T-cell (primary cell): ENCODE measurements at places on chromosomes 4 and X. TPM values are rescaled to one million over a fixed set of nuclear protein-coding genes. Genes with fewer than 3 reads are reported as not detected.

Gene DGKK
- total RNA-seq: not detected

Gene TLR1
- total RNA-seq: 18.0 TPM

Gene ADRA2C
- total RNA-seq: not detected

DNA sequence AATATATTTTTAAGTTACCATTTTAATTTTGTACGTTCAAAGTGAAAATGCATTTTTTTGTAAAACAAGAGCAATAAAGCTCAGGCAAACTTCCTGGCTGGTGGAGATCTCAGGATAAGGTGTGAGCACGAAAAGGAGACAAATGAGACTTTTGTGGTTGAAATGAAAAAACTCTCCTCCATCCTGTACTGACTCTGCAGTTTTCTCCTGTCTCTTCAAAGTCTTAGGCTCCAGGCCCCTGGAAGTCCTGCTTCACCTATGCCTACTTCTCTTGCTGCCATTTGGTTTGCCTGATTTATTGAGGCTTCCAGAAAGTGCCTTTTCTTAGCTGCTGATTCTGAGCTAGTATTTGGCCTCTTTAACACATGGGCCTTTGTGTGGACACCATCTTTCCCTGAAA, 77.7 kb downstream of the MAML3 start:
- H3K27ac ChIP-seq: no peak overlapping the region
- peaks cover 22% of the 10 kb centered on the region for H3K4me1 ChIP-seq
- no peaks in the 10 kb centered on the region for H3K27me3 ChIP-seq
- no peak for DNase-seq

DNA sequence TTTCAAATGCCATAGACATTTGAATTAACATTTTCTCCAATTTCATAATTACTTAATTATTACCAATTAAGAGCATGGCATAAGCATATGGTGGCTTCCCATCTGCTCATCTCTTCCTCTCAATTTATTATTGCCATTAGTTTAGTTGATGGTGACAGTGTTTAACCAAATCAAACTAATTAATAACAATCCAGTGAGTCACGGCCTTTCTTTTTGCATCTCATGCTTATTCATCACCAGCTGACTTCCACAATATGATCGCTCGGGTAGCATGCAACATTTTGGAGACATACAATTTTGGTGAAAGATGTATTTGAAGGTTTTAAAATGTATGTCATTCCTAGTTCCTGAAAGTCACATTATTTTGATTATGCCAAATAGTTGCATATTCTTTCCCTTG, 172.8 kb upstream of the TACR3 start:
- H3K27ac ChIP-seq: no peak overlapping the region
- no peaks in the 10 kb centered on the region for H3K27me3 ChIP-seq
- H3K4me3 ChIP-seq: no peak overlapping the region
- no peaks in the 10 kb centered on the region for H3K36me3 ChIP-seq
- no peak for DNase-seq

- no peak for DNase-seq
- no peaks in the 10 kb centered on the region for H3K27me3 ChIP-seq
- no peaks in the 10 kb centered on the region for H3K36me3 ChIP-seq
Measured at GRCh38 chr4:120568731-120569130, 353.8 kb downstream of the PRDM5 start.

DNA sequence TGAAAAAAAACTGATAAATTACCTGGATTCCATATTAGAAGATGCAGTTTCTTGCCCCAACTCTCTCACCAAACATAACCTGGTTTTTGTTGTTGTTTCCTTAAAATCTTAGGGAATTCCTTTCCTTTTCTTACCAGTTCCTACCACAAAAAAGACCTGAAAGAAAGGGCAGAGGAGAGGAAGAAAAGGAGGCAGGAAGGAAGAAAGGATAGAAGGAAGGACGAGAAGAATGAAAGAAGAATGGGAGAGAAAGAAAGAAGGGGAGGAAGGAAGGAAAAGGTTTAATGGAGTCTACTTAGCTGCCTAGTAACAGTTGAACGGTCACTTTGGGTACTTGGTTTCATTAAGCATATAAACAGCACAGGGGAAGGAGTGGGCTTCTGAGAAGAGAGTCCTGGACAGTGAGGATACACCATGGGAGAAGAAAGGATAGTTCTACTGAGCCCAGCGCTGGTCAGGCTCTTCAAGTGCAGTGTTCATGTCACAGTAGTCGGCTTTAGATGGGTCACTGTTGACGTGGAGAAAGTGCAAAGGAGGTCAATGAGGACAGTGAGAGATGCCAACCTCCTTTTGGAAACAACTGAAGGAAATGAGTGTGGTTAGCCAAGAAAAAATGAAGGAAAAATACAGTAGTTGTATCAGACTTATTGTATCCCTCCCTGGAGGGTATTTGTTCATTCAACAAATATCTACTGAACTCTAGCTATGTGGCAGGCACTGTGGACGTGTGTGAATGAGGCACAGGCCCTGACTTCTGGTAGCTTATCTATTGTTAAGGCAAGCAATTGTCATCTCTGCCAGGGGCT, 1.1 kb upstream of the CHIC2 start:
- H3K27me3 ChIP-seq: no peaks in the 10 kb centered on the region
- H3K27ac ChIP-seq: peak overlapping the region; percentile 74
- H3K36me3 ChIP-seq: no peaks in the 10 kb centered on the region
- H3K4me1 ChIP-seq: peaks cover 3% of the 10 kb centered on the region
- no peak overlapping the region for H3K4me3 ChIP-seq

GRCh38 chr4:77104791-77105540, 29.2 kb upstream of the CCNI start:
- no peak overlapping the region for H3K4me3 ChIP-seq
- H3K27me3 ChIP-seq: peaks cover 3% of the 10 kb centered on the region
- H3K36me3 ChIP-seq: no peaks in the 10 kb centered on the region

GRCh38 chr4:176638992-176639391, 153.7 kb downstream of the VEGFC start:
- H3K27me3 ChIP-seq: no peaks in the 10 kb centered on the region
- DNase-seq: no peak
- H3K4me1 ChIP-seq: no peaks in the 10 kb centered on the region
- H3K36me3 ChIP-seq: no peaks in the 10 kb centered on the region
- H3K27ac ChIP-seq: no peak overlapping the region

GRCh38 chrX:115588179-115588578, 27.2 kb downstream of the PLS3 start:
- no peak for DNase-seq
- no peak overlapping the region for H3K4me3 ChIP-seq
- H3K36me3 ChIP-seq: no peaks in the 10 kb centered on the region
- H3K27ac ChIP-seq: no peak overlapping the region
- H3K27me3 ChIP-seq: no peaks in the 10 kb centered on the region

GRCh38 chr4:140020457-140021361, 133.3 kb downstream of the MAML3 start:
- H3K27me3 ChIP-seq: no peaks in the 10 kb centered on the region
- H3K4me1 ChIP-seq: no peaks in the 10 kb centered on the region
- no peak overlapping the region for H3K27ac ChIP-seq
- no peaks in the 10 kb centered on the region for H3K36me3 ChIP-seq

DNA sequence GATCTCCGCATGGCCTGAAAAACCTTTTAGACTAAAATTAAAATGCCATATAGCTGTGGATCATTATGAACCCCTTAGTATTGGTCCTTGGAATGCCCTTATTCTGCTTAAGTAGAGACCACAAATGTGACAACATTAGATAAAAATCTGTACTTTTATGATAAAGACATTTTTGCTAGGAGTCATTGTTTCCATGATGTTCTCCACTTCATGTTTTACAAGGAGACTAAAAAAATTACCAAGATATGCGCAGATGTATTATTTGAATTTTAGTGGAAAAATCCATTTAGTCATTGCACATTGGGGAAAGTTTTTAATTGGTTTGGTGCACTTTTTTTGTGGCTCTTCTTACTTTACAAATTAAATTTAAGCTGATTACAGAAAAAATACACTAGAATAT, 85.1 kb upstream of the HPRT1 start:
- H3K4me1 ChIP-seq: peaks cover 3% of the 10 kb centered on the region
- no peaks in the 10 kb centered on the region for H3K36me3 ChIP-seq
- peak overlapping the region; percentile 93 for H3K27ac ChIP-seq
- H3K27me3 ChIP-seq: no peaks in the 10 kb centered on the region

GRCh38 chrX:48751343-48751742, 10.2 kb upstream of the GLOD5 start:
- no peaks in the 10 kb centered on the region for H3K4me1 ChIP-seq
- no peak overlapping the region for H3K4me3 ChIP-seq
- no peaks in the 10 kb centered on the region for H3K27me3 ChIP-seq
- no peak for DNase-seq
- H3K27ac ChIP-seq: no peak overlapping the region

- H3K27me3 ChIP-seq: no peaks in the 10 kb centered on the region
- DNase-seq: no peak
- no peaks in the 10 kb centered on the region for H3K4me1 ChIP-seq
- no peaks in the 10 kb centered on the region for H3K36me3 ChIP-seq
- no peak overlapping the region for H3K27ac ChIP-seq
- H3K4me3 ChIP-seq: no peak overlapping the region
Measured at GRCh38 chr4:133598779-133599178, 449.7 kb downstream of the PCDH10 start.

GRCh38 chr4:76374798-76375197, 46.1 kb downstream of the CCDC158 start:
- H3K36me3 ChIP-seq: no peaks in the 10 kb centered on the region
- H3K4me1 ChIP-seq: no peaks in the 10 kb centered on the region
- no peak overlapping the region for H3K4me3 ChIP-seq
- no peaks in the 10 kb centered on the region for H3K27me3 ChIP-seq
- no peak overlapping the region for H3K27ac ChIP-seq

DNA sequence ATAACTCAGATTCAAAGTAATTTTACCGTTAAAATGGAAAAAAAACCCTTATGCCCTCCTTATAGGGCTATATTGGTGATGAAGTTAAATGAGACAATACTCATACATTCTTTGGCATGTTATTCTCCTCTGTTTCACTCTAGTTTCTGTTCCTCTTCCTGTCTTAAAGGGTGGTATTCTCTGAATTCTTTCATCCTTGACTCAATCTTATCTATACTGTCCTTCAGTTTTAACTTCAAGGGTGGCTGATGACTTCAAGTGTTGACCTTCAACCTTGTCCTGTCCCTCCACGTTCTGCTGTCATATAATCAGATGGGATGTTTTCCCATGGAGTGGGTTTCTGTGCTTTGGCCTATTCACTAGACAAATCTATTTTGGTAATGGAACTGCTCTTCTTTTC, 44.0 kb downstream of the ZNF518B start:
- H3K4me3 ChIP-seq: no peak overlapping the region
- no peaks in the 10 kb centered on the region for H3K36me3 ChIP-seq
- peaks cover 11% of the 10 kb centered on the region for H3K4me1 ChIP-seq
- H3K27ac ChIP-seq: no peak overlapping the region
- peaks cover 4% of the 10 kb centered on the region for H3K27me3 ChIP-seq

DNA sequence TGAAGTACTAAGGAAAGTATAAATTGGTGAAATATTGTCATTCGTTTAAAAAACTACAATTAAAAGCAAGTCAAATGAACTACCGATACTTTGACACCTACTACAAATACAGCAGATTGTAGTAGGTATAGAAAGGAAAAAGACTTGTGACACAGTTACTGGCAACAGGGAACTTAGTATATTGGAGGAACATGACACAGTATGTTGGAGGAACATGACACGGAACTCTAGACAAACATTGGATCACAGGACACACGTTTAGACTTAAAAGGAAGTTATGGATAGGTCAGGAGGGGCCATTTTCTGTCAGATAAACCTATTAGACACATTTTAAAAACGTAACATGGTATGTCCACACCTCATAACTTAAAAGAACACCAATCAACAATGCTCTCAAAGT, 132.5 kb downstream of the APBB2 start:
- no peak overlapping the region for H3K4me3 ChIP-seq
- H3K27ac ChIP-seq: no peak overlapping the region
- H3K36me3 ChIP-seq: no peaks in the 10 kb centered on the region
- DNase-seq: no peak
- no peaks in the 10 kb centered on the region for H3K4me1 ChIP-seq
- no peaks in the 10 kb centered on the region for H3K27me3 ChIP-seq

DNA sequence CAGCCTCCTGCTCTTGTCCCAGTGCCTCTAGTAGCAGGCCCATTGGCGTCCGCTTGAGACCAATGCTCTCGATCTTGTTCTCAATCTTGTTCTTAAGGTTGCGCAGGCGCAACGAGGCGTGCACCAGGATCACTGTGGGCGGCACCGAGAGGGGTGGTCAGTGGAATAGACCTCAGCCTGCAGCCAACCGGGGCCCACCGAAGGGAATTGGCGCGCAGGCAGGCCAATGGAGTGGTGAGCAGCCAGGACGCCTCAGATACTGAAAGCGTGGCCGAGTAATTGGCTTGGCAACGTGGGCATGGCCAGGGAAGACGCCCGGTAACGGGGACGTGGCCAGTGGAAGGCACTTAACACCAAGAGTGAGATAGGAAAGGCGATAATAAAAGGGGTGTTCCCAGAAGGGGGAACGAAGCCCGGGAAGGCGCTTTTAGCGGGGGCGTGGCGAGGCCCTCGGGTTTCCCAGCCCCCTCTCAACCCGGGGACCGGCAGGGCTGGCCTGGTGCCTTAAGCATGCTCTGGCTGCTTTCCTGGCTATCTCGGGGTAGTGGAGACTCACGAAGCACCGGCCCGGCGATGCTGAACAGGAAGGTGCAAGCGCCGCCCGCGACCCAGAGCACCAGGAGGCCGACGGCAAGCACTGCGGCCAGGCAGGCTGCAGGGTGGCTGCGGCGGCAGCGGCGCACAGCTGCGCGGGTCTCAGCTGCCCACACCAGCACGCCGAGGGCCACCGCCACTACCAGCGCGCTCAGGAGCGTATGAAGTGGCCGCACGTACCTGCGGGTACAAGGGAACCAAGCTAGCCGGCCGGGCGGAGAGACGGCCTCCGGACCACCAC, 1.7 kb downstream of the PRAF2 start:
- no peaks in the 10 kb centered on the region for H3K36me3 ChIP-seq
- no peaks in the 10 kb centered on the region for H3K27me3 ChIP-seq
- H3K4me3 ChIP-seq: no peak overlapping the region
- no peak for DNase-seq
- no peak overlapping the region for H3K27ac ChIP-seq

- no peak overlapping the region for H3K27ac ChIP-seq
- no peaks in the 10 kb centered on the region for H3K36me3 ChIP-seq
- DNase-seq: no peak
- no peaks in the 10 kb centered on the region for H3K4me1 ChIP-seq
- H3K27me3 ChIP-seq: no peaks in the 10 kb centered on the region
- H3K4me3 ChIP-seq: no peak overlapping the region
Measured at GRCh38 chr4:156596026-156596425, 375.6 kb downstream of the PDGFC start.

GRCh38 chr4:15809058-15809457, 30.9 kb downstream of the CD38 start:
- peaks cover 24% of the 10 kb centered on the region for H3K4me1 ChIP-seq
- no peak overlapping the region for H3K27ac ChIP-seq
- no peaks in the 10 kb centered on the region for H3K36me3 ChIP-seq
- H3K4me3 ChIP-seq: no peak overlapping the region
- no peaks in the 10 kb centered on the region for H3K27me3 ChIP-seq

GRCh38 chr4:158253350-158253980, 43.2 kb downstream of the TMEM144 start:
- DNase-seq: no peak
- peaks cover 10% of the 10 kb centered on the region for H3K4me1 ChIP-seq
- no peak overlapping the region for H3K4me3 ChIP-seq
- H3K36me3 ChIP-seq: no peaks in the 10 kb centered on the region
- no peak overlapping the region for H3K27ac ChIP-seq

- no peaks in the 10 kb centered on the region for H3K36me3 ChIP-seq
- H3K4me3 ChIP-seq: no peak overlapping the region
- no peak overlapping the region for H3K27ac ChIP-seq
- no peaks in the 10 kb centered on the region for H3K4me1 ChIP-seq
- DNase-seq: no peak
Measured at GRCh38 chr4:55172694-55173287, 47.4 kb upstream of the KDR start.

- no peak overlapping the region for H3K4me3 ChIP-seq
- H3K27me3 ChIP-seq: no peaks in the 10 kb centered on the region
- peak overlapping the region; percentile 75 for H3K27ac ChIP-seq
- peak; percentile 75 for DNase-seq
Measured at GRCh38 chr4:36255577-36255976, 11.3 kb upstream of the ARAP2 start.
